ENCODE measurements at places on chromosomes 2 and 18.

- no peak for DNase-seq
Measured at GRCh38 chr2:152336854-152337510, 2.0 kb downstream of the FMNL2 start.

- DNase-seq: no peak
Measured at GRCh38 chr2:238242731-238243495, 3.1 kb upstream of the HES6 start.

GRCh38 chr2:126307740-126308139 lies 348.2 kb upstream of the GYPC start:
- no peak for DNase-seq

DNA sequence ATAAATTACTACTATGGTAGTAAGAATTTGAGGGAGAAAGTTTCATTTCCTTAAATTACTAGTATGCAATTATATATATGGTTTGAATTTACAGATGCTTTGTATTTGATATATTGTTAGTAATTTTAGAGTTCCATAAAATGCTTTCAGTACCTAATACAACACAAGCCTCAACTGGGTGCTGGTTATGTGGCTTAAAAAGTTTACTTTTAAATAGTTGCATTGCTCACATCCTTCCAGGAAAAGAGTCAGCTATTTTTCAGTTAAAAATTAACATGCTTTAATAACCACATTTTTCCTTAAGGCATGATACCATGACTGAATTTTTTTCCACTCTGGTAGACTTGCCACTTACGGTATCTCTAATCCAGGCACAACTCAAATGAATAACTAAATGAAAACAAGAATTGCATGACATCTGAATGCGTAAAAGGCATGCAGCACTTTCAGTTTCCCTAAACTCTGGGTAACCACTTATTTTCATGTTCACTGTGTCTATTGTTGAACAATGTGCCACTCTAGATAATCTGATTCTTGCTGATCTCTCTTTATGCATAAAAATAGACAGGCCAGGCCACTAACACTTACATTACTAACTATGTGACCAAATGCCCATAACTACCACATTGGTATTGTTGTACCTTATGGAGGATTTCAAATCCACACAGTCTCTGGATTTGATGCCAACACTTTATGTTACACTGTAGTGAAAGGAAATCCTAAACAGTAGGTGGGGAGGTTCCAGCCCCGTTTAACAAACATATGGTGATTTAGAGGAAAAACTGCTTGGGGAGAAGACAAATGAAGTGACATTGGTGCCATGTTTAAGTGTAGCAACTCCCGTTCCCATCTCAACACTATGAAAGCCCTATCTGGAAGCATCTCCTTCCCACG lies 35.5 kb upstream of the SLC35F5 start:
- DNase-seq: no peak

GRCh38 chr2:133063775-133064174 lies 393.8 kb upstream of the LYPD1 start:
- no peak for DNase-seq

GRCh38 chr2:202910698-202911097 lies 775 bp downstream of the WDR12 start:
- no peak for DNase-seq

GRCh38 chr2:197324801-197325200 lies 14.2 kb upstream of the ANKRD44 start:
- no peak for DNase-seq

DNA sequence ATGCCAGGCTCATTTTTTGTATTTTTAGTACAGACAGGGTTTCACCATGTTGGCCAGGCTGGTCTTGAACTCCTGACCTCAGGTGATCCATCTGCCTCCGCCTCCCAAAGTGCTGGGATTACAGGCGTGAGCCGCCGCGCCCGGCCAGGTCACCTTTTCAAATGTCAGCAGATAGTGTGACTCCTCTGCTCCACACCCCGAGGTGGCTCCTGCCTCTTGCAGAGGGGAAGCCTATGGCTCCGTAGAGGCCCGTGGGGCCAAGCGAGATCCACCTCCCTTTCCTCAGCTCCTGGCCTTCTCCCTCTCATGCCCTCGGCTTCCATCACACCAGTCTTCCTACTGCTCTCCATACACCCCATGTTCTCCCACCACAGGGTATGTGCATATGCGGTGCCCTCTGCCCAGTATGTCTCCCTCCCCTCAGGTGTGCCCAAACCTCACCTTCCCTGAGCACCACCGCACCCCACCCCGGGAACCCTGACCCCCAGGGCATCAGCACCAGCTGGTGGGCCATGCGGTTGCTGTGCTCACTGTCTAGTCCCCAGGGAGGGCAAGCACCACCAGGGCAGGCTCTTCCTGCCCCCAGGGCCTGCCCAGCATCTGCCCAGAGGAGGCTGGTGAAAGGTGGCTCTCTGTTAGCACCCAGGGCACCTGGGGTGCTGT lies 10.7 kb downstream of the GPR17 start:
- no peak for DNase-seq

DNA sequence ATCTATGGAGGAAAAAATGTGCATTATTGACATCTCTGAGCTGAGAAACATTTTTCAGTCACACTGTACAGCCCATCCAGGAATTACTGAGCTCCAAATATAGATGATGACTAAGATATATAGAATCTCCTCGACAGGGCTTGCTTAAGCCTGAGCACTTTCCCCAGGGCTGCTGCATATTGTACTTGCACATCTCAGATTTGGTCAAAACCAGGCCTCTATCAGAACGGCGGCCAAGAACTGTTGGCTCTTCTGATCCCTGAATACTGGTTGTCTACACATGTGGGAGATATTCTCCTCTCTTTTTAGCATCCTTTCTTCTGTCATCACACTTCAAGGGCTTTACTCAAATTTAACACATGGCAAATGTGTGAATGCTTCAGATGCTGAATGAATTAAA lies 201.5 kb upstream of the SLC35G4 start:
- DNase-seq: no peak

- DNase-seq: no peak
Measured at GRCh38 chr2:204892506-204893255, 347.4 kb downstream of the PARD3B start.

GRCh38 chr2:142038826-142039225 lies 92.0 kb downstream of the LRP1B start:
- no peak for DNase-seq

- no peak for DNase-seq
Measured at GRCh38 chr2:239512054-239512453, 111.2 kb upstream of the HDAC4 start.

DNA sequence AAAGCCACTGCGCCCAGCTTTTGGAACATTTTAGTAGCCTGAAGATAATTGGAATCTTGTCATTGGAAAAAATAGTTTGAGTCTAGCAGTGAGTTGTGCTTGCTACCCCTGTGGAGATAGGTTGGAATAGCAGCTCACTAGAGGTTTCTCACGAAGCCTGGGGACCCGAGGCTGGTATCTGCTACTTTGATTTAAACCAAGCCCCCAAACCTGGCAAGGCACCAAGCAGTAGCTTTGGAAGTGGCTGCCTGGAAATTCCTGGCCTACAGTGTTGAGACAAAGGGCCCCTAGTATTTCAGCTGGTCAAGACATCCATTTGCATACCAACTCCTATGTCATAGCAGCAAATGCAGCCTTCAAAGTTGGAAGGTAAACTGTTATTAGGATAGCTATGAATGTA lies 42.1 kb downstream of the NOP58 start:
- DNase-seq: no peak

DNA sequence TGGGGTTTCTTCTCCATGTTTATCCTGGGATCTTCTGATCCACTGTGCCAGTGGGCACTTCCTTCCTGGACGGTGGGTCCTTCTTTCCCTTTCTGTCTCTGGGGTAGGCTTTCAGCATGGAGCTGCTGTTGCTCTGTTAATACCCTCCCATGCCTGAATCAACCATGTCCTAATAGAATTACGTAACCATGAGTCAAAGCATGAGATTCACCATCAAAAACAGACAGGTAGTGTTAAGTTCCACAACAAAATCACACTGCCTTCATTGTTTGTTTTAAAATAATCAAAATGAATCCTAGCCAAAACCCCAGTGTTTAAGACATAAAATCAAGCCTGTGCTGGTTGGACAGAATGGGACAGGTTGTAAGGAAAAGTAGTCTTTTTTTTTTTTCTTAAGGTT lies 37.5 kb downstream of the GNAL start:
- DNase-seq: no peak

- DNase-seq: no peak
Measured at GRCh38 chr2:127100251-127101047, 6.5 kb downstream of the BIN1 start.

DNA sequence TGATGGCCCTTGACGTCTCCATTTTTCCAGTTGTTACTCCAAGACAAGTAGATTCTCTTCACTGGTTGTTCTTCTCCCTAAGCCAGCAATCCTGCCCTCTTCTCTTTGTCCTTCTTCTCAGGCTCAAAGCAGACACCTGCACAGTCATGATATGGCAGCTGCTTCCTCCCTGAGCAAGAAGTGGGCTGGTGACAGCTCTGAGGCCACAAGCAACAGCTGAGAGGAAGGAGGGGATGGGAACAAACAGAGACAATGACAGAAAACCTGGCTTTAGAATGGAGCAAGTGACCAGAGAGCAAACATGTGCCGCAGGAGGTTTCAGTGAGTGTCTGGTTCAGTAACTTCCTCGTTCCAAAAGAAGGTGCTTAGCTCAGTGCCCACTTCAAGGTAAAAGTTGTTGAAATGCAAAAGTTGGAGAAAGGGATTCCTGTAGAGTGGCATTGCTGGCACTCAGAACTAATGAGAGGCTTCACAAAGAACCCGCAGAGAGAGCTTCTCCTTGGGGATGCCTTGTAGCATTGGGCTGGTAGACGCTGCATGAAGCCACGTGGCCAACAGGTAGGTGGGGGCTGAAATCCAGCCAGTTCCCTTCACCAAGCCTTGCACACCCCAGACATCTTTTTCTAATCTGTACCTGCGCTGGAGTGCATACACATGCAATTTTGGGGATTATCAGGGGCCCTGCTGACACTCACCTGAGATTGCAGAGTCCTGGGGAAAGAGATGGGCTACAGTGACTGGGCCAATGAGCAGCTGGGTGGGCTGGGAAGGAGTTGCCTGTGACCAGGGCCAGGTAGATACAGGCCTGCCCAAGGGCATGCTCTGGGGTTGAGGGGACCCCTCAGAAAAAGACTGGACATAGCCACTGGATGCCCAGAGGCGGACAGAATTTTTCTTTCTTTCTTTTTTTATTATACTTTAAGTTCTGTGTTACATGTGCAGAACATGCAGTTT lies 153.3 kb upstream of the RAB12 start:
- DNase-seq: no peak

DNA sequence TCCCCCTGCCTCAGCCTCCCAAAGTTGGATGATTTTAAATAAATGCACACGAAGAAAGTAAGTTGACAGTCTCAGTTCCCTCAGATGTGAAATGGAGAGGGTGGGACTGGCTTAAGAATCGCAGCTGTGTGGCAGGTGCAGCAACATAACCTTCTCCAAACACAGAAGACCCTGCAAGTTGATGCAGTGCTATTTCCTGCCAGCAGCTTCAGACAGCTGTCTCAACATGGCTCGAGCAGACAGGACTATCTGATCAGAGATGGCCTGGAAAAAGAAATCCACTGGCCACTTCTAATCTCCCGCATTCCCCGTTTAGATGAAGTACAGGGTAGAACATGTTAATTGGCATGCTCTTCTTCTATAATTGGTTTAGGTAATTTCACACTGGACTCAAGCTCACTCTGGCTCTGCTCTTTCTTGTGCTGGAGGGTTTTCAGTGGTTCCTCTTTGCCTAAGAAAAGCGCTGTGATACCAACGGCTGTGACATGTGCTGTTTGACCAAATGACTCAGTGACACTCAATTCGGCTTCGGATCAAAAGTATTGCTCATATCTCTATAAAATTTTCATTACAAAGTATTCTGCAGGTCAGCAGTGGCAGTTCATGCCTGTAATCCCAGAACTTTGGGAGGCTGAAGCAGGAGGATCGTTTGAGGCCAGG lies 40.2 kb downstream of the MYOM1 start:
- DNase-seq: no peak

DNA sequence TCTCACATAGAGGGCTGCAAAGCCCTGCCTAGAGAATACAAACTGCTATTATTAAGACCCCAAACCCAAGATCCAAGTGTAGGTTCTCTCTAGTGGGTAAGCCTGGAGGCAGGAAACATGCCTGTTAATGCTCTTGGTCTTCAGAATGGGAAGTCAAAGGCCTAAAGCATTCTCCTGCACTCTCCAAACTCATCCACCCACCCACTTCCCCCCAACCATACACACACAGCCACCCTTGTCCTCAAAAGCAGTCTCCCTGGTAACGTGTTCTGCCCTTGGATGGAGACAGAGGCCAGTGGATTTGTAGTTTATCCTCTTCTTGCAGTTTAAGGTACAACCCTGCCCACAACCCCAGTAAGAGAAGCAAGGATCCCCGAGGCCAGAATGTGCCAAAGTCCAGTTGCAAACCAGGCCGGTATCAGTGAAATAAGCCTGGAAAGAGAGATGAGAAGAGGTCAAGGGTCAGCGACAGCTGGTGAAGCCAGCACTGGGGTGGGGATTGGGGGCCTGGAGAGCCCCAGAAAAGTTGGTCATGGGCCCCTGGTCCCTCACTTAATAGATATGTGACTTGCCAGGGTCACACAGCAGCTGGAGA lies 23.0 kb downstream of the TMEM247 start:
- no peak for DNase-seq

DNA sequence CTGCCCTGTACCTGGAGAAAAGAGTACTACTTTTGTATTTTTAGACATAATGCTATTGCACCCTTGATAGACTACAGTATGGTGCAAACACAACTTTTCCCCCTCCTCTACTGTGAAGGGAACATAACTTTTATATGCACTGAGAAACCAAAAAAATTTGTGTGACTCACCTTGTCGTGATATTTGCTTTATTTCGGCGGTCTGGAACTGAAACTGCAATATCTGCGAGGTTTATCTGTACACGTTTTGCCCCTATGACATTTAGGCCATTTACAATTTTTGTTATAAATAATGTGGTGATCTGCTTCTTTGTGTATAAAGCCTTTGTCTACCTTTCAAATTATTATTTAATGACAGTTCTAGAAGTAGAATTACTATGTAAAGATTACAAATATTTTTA lies 34.4 kb upstream of the AAK1 start:
- DNase-seq: no peak

DNA sequence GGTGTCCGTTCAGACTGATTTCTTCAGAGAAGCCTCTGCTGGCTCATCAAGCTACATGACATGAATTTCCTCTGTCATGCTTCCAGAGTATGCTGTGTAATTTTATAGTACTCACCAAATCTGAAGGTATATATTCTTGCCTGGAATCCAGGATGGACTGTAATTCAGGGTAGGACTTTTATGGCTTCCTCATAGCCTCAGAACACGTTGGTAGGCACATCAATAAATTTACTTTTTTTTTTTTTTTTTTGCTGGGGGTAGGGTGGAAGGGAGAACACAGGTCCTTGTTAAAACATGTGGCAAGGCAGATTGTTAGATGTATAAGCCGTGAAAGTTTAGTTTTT lies 34.4 kb downstream of the MTA3 start:
- DNase-seq: no peak

GRCh38 chr18:3246635-3247239 lies 864 bp upstream of the MYL12A start:
- DNase-seq: peak; percentile 7
